Activated CD4-positive, alpha-beta T cell treated with anti-CD3 and anti-CD28 coated beads for 48 hours (primary cell): ENCODE measurements at places on chromosomes 12 and 14.
A peak's percentile ranks its signal among the peaks of the same experiment; 100 is the strongest.

- DNase-seq: no peak
Measured at GRCh38 chr14:59407246-59408010, 57.8 kb downstream of the GPR135 start.

GRCh38 chr14:39680777-39681176 is 248.5 kb upstream of the FBXO33 start:
- no peak for DNase-seq

DNA sequence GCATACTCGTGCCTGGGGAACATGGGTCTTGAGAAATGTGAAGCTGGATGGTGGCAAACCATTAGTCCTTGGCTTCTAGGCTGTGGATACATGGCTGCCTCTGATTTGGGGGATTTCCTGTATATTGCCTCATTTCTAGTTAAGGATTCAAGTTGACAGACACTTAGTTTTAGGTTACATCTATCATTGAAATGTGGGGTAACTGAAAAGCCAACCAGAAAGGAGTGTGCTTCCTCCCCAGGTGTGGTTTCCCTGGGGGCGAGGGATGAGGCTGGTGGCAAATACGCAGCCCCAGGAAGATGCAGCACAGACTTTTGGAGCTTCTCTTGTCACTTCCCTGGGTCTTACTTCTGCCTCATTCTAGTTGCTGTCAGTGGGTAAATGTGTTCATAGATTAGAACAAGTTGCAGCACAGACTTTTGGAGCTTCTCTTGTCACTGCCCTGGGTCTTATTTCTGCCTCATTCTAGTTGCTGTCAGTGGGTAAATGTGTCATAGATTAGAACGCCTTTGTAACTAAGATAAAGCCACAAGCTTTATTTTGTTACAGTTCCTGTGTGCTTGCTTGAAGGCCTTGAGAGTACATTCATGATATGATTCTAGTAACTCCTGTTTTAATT is 85.1 kb downstream of the BORCS5 start:
- peak; percentile 57 for DNase-seq

DNA sequence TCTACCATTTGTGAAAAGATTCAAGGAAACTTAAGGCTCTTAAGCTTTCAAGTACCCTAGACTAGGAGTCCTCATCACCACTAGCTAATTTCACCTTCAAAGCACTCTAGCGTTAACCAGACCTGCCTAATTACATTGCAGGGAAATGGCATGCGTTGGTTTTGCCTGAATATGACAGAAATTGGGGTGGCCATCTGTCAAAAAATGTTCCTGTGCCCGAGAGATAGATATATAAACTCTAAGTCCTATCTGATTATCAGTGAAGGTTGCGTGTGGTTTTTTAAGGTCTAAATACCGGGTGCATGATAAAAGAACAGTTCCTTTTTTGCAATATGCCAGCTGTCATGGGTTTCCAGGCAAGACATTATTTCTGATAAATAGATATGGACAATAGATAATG is 48.3 kb downstream of the SPRING1 start:
- no peak for DNase-seq

GRCh38 chr14:77186911-77187648 is 5.5 kb downstream of the TMEM63C start:
- DNase-seq: no peak

- DNase-seq: no peak
Measured at GRCh38 chr12:123726962-123727361, 14.8 kb downstream of the ATP6V0A2 start.
